SW 1271 (cell line): ENCODE measurements at places on chromosomes 2 and 18.

DNA sequence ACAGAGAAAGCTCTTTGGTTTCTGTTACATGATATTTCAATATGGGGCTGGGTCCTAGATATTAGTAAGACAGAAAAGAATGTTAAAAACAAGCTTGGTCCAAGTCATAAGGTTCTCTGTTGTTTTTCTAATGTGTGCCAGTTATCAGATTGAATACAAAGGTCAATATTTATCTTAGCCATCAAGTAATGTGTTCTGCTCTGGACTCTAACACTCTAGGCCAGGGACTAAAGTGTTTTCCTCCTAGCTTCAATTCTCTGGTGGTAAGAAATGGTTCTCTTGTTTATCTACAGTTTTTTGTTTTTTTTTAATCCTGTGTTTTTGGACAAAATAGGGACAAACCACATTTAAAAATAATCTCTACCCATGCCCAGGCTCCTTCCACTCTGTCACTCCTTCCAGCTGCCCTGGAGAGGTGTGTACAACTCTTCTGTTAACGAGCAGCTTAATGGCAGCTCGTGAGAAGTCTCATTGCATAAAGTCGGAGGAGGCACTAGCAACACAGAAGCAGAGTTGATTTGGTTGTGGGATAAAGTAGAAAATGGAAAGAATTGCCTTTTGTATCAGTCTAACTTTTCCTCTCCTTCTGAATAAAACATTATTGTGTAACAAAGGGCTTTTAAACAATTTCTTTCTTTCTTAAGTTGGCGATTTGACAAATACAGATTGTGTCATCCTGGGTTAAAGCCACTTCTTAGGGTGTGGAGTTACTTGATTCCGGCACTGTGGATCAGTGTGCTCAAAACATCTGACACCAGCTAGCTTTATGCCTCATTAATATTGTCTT lies 8.0 kb upstream of the SESTD1 start:
- no peak for DNase-seq

GRCh38 chr2:30548386-30548785 lies 101.3 kb downstream of the LCLAT1 start:
- no peak for DNase-seq

GRCh38 chr2:133438848-133439564 lies 129.3 kb downstream of the NCKAP5 start:
- DNase-seq: no peak

GRCh38 chr2:175872721-175873120 lies 129.3 kb downstream of the LNPK start:
- no peak for DNase-seq

DNA sequence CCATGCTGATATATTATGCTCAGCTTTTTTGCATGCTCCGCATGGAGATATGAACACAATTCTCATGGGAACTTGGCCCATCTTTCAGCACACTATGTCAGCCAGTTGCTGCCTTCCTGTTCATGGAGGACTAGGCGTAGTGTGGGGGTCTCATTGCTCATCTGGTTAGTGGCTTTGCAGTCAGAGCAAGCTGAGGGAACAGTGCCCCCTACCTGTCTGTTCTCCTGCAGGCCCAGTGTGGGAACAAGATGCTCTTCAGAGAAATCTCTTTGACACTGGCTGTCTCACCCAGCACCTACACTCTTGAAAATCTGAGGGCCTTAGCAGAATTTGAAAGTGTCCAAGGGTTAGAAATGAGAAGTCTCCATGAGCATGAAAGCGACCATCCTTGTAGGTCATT lies 47.1 kb downstream of the SPTBN1 start:
- DNase-seq: no peak

GRCh38 chr18:8810157-8810556 lies 104.8 kb downstream of the MTCL1 start:
- no peak for DNase-seq
